Umbilical cord (tissue), 2 donors: ENCODE measurements at places on chromosomes 7 and 10. TPM values are rescaled to one million over a fixed set of nuclear protein-coding genes. Genes with fewer than 3 reads are reported as not detected.

Gene CYREN
- 39.5 TPM for total RNA-seq

Gene ZNF365
- total RNA-seq = 6.3 TPM

Gene HMX3
- 2.6 TPM for total RNA-seq

DNA sequence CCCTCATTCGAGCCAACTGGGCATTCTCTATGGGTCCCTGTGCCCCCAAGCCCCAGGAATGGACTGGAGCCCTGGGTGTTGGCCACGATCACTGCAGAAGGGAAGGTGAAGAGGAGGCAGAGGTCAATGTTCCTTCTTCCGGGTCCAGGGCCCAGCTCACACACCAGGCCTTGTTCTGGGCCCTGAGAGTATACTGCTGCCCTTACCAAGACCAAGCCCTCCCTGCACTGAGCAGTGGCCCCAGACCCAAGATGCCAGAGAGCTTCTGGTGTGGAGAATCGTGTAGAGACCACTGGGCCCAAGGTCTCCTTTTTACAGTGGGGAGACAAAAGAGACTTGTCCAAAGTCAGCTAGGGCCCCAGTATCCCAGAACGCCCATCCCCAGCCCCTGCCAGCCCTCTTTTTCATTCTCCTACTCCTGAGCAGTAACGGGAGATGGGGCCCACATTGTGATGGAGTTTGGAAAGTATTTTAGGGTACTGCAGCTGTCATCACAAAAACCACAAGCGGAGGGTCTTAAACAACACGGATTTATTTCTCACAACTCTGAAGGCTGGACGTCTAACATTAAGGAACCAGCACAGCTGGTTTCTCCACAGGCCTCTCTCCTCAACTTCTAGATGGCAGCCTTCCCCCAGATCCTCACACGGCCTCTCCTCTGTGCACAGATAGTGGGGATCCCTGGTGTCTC lies 79.4 kb downstream of the PDGFA start:
- DNase-seq = no peak

DNA sequence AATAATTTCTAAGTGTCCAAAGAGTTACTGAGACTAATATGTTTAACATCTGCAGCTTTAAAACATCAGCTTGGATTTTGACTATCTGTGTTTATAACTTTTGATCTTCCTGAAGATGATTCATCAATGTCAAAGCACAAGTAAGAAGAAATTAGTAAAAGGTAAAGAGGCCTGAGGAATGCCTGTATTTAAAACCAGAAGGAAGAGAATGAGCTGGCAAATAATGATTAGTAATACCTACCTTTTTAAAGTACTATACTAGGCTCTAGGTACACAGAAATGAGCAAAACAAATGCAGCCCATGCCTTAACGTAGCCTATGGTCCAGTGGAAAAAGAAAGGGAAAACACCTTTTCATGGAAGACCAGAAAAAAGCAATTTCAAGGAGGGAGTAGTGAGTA lies 158.0 kb downstream of the KCND2 start:
- no peak for DNase-seq
